ENCODE measurements at places on chromosomes 2 and 18. TPM values are rescaled to one million over a fixed set of nuclear protein-coding genes. Genes with fewer than 3 reads are reported as not detected.

CD28 gene
- total RNA-seq = not detected

SCN9A gene
- total RNA-seq = 0.15 TPM

TLX2 gene
- total RNA-seq = 0.08 TPM

DSG1 gene
- 0.38 TPM for total RNA-seq

RNMT gene
- 13.9 TPM for total RNA-seq

SFTPB gene
- total RNA-seq = not detected

UGT1A3 gene
- total RNA-seq = not detected

ANKRD36C gene
- 7.3 TPM for total RNA-seq

DSG4 gene
- under 0.01 TPM for total RNA-seq

MOGAT1 gene
- total RNA-seq = not detected

NETO1 gene
- total RNA-seq = 0.47 TPM

NYAP2 gene
- not detected for total RNA-seq

ARHGEF4 gene
- total RNA-seq = 34.5 TPM

GAL3ST2 gene
- not detected for total RNA-seq

Data from hair follicular keratinocyte (primary cell).